ENCODE measurements at places on chromosomes 13 and 19.
A peak's percentile ranks its signal among the peaks of the same experiment; 100 is the strongest.

GRCh38 chr13:24168392-24168750, 7.9 kb downstream of the SPATA13 start:
- no peak for DNase-seq

DNA sequence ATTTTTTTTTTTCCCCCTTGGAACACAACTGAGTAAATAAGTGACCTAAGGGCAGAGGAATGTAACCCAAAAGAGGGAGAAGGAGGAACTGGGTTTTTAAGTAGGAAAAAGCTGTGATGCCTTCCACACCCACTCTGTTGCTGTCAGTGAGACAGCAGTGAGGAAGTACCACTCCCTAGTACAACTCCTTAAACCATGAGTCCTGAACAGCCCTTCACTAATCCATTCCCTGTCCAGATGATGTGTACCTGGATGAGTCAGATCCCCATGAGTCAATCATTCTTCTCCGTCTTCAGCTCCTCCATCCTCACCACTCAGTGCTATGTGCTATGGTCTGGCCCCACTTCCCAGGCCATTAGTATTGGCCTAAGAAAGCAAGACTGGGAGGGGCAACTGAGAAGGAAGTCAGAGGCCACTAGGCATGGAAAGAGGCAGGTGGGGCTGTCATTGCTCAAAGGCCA, 12.9 kb upstream of the CXCL17 start:
- no peak for DNase-seq

GRCh38 chr19:45162608-45163143, 1.9 kb upstream of the NKPD1 start:
- DNase-seq = no peak

DNA sequence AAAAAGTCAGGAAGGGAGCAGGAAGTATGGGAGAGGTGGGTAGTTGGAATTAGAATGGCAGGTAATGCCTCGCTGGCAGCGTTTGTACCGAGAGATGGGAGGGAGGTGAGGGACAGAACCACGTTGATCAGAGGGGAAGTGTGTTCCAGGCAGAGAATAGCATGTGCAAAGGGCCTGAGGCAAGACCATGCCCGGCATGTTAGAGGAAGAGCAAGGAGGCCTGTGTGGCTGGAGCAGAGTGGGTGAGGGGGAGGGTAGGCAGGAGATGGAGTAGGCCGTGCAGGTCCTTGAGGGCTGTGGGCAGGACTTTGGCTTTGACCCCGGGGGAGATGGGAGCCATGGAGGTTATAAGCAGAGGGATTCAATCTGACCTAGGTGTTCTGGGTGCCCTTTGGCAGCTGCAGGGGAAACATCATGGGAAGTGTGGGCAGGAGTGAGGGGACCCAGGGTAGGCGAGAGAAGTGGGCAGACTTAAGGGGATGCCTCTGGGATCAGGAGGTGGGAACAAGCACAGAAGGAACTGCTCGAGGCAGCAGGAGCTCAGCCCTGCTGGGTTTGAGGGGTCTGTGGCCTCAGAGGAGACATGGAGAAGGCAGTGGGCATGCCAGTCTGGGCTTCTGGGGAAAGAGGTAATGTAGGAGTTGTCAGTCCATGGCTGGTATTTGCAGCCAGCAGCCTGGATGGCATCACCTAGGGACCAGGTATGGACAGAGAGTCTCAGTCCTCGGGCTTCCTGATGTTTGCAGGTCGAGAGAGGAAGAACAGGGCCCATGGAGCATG, 48.8 kb downstream of the CD320 start:
- no peak for DNase-seq

- peak; percentile 92 for DNase-seq
Observed at GRCh38 chr19:47776568-47776967, 1.9 kb upstream of the SELENOW start.

DNA sequence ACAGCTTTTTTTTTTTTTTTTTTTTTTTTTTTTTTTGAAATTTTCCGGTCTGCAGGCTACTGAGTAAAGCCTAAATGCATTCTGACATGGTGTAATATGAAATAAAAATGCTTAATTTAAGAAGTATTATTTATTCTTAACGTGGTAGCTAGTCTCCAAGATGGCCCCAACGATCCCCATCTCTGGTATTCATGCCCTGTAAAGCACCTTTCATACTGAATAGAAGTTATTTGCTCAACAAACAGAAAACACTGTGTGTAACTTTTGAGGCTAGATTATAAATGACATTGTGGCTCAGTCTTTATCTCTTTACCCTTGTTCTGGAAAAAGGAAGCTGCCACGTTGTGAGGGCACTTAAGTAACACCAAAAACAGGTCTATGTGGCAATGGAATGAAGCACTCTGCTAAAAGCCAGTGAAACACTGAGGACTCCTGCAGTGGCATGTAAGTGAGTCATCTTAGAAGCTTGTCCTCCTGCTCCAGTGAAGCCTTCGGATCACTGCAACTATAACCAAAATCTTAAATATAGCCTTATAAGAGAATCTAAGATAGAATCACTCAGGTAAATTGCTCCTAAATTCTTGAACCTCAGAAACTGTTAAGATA, 128.7 kb downstream of the UGGT2 start:
- no peak for DNase-seq

GRCh38 chr13:113820813-113821651, 42.8 kb downstream of the GAS6 start:
- peak; percentile 20 for DNase-seq

- DNase-seq = no peak
Observed at GRCh38 chr13:46490129-46490528, 62.8 kb upstream of the LRCH1 start.

GRCh38 chr13:85799097-85799582, at the start of gene SLITRK6:
SLITRK6 (minus strand) TSS chr13:85799419; CDS start chr13:85796508, 2,911 bp downstream.
- DNase-seq = peak; percentile 80

GRCh38 chr13:79457390-79457789, 23.6 kb upstream of the NDFIP2 start:
- no peak for DNase-seq

DNA sequence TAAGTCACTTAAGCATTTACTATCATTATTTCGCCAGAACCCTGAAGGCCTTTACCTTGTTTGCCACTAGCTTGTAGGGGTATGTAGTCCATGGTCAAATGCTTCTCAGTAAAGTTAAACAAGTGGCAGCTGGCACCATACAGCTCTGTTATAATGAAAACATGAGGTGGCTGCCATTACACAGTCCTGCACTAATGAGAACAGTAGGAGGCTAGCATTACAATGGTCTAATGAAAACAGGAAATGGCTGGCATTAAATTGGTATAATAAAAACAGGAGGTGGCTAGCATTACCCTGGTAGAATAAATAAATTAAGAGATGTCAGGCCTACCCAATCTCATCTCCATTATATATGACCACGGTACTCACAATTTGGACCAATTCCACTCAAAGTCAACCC, 107.5 kb downstream of the PCDH17 start:
- DNase-seq = peak; percentile 94

- no peak for DNase-seq
Observed at GRCh38 chr13:32334671-32335070, 19.4 kb downstream of the BRCA2 start.

DNA sequence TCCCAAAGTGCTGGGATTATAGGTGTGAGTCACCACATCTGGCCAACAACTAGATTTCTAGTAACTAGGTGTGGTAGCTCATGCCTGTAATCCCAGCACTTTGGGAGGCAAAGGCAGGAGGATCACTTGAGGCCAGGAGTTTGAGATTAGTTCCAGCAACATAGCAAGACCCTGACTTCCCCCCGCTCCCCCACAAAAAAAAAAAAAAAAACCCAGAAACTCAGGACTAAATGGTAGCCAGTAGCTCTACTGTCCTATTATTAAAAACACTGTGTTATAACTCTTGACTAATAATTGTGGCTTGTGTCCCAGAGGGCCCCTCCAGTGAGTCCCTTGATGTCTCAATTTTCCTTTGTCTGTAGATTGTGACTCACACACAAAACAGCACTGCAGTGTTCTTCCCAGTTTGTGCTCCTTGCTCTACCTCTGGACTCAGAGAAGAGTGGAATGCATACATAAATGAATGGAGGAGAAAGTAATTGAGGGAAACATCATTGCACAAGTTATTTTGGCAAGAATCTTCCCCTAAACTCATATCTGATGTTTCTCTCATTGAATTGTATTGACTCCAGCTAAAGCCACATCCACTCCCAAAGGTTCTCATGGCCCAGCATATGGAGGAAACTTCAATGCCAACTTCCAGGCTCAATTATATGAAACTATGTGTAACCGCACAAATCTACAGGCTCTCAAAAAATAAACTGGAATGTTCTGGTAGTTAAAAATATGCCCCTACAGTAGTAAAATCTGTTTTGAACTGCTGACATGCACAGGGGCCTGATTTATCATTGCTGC, 8.8 kb downstream of the TPT1 start:
- no peak for DNase-seq

Data from NCI-H1417 treated with DMSO at 0.1 percent for 48 hours (cell line).